ENCODE measurements at places on chromosomes 7 and 10.
A peak's percentile ranks its signal among the peaks of the same experiment; 100 is the strongest.

DNA sequence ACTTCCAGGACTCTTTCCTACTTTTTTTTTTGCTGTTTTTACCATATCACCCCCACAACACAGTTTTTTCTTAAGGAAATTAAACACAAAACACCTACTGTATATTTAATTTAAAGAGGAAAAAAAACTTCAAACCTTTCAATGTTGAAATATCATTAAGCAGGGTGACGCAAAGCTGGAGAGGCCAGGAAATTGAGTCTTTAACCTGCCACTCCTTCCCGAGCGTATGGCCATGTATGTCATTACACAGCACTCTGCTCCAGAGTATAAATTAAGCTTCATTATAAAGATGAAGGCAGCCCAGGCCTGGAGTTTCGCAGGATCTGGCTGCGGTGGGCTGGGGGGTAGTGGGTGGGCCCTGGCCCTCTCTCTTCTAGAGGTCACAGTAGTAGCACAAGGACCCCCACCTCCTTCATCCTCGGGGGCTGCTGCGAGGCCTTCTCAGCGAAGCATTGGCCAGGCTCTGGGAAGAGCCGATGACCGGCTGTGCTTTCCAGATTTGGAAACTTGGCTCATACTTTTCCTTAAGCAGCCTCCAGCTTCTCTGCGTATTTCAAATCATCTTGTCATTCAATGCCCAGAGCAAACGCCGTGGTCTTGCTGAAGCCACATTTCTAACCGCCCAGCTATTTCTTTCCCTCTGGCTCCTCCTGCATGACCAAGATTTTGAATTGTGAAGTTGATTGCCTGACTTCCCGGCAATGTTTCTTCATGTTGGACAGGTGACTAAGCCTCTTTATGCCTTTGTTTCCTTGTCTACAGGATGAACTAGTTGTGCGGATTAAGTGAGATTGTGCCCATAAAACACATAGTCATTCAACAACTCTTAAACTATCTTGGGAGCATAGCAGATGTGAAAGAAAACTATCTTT is 765.1 kb downstream of the SUGCT start:
- no peak for DNase-seq

GRCh38 chr7:101422356-101423195 is 59.9 kb downstream of the COL26A1 start:
- no peak for DNase-seq

DNA sequence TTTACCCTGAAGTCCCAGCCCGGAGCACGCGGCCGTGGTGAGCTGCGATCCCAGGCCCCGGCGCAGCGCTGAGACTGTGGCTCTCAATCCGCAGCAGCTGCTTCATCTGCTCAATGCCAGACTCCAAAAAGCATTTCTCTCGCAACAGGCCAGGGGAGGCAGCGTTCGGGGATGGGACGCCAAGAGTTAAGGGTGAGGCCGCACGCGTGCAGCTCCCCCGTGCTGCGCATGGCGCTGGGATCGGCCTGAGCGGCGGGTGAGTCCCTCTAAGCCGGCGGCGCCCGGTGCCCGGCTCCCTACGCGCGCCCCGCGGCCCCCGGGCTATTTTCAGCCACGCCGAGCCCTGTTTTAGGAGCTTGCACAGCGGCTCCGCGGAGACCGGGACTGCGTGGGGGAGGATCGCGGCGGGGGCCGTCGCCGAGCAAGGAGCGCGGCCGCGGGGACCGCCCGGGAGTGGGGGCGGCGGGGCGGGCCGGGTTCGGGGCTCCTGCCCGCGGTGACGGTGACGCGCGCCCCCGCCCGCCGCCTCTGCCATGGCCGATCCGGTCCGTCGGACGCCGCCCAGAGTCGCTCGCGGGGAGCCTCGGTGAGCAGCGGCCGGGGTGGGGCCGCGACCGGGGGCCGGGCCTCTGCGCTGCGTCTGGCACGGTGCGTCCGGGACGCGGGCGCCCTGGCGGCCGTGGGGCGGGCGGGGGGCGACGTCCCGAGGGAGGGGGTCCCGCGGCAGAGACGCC is 29.4 kb upstream of the JAKMIP3 start:
- no peak for DNase-seq

DNA sequence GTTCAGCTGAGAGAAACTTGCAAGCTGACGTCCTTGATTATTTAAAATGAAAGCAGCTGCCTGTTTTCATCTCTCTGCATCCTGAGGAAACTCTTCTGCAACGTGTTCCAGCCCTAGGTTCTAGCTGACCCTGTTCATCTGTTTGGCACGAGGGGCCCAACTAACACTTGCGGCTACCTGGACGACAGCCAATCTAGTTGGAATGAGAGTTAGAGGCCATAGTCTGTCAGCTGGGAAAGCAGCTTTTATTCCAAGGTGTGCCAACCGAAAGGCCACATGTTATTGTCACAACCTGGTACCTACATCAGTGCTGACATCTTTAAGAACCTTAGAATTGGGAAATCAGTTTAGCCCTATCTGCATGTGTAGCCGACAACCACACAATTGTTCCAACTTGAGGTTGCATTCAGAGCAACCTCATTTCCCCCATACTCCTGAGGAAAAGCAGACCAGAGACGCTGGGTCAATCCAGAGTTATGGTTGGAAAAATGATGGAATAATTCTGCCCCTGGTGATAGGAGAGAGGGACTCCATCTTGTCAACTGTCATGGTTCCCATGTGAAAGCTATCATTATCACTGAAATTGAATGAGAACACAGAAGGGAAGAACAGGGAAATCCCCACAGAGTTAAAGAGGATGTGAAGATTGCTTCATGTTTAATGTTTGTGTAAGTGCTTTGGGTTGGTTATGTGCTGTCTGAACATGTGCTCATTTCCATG is 121.6 kb downstream of the EGFR start:
- DNase-seq: peak; percentile 48

DNA sequence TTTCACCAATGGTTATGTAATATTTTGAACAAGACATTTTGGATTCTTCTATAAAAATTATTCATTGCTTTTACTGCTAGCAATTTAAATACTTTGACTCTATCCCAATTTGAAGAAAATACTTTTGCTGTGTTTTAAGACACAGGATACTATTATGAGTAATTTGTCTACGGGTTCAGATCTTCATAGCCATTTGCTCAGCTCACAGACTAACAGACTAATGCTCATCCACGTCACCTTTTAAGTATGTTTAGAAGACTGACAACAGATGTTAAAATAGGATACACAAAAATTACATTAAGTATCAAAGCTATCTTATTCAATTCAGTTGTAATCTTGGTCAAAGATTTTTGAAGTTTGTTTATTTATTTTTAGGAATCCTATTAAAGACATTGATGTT is 251.3 kb upstream of the CHRM2 start:
- DNase-seq: no peak

DNA sequence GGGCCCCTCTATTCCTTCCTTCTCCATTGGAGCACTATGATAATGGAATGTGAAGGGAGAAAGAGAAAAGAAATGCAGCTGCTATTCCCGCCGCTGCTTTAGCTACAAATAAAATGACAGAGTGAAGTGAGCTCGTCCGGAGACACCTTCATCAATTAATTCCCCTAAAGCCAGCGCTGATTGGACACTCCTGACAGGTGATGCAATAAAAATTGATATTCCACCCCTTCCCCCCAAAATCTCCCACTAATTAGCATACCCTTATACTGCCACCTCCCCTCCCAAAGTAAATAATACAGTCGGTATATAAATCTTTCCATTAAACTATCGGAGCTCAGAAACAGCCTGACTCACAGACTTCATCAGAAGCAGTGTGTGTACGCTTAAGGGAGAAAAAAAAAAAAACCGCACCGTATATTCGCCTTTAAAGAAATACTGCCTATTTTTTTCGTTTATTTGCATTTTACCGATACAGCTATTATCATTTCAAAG is 7.3 kb downstream of the SKIDA1 start:
- peak; percentile 83 for DNase-seq

- DNase-seq: no peak
These were observed 422.2 kb upstream of the MTPN start for GRCh38 chr7:136399385-136399784.

GRCh38 chr7:17184805-17185689 is 113.4 kb upstream of the AHR start:
- DNase-seq: peak; percentile 12

- no peak for DNase-seq
These were observed 1.3 kb downstream of the OR2A5 start for GRCh38 chr7:144050093-144050492.

- DNase-seq: peak; percentile 62
These were observed 12.8 kb downstream of the DNMBP start for GRCh38 chr10:99996671-99997648.

GRCh38 chr7:23544913-23545354 is 13.2 kb upstream of the TRA2A start:
- peak; percentile 35 for DNase-seq

- DNase-seq: no peak
These were observed at the start of gene TMEM176A for GRCh38 chr7:150800581-150801241. Gene TMEM176A (plus strand): TSS chr7:150800769. CDS start chr7:150801551, 782 bp downstream.

DNA sequence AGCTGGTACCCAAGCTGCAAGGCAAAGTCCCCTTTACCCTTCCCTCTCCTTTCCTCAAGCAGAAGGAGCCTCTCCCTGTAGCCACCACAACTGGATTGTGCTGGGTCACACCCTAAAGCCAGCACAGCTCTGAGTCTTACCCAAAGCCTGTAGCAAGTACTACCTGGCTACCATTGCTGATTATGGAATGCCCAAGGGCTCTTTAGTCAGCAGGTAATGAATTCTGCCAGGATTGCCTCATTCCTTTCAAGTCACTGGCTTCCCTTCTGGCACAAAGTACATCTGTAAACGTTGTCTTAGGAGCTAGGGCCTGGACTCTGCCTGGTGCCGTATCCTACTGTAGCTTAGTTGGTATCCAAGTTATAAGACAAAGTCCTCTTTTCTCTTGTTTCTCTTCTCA is 52.0 kb downstream of the FAS start:
- no peak for DNase-seq

DNA sequence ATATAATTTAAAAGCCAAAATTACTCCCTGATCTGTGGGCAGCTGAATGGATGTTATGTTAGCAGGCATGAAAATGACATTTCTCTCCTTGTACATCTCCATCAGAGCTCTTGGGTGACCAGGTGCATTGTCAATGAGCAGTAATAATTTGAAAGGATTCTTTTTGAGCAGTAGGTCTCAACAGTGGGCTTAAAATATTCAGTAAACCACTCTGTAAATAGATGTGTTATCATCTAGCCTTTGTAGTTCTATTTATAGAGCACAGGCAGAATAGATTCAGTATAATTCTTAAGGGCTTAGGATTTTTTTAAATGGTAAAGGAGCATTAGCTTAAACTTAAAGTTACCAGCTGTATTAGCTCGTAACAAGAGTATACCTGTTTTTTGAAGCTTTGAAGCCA is 52.0 kb downstream of the MRPL32 start:
- DNase-seq: no peak

DNA sequence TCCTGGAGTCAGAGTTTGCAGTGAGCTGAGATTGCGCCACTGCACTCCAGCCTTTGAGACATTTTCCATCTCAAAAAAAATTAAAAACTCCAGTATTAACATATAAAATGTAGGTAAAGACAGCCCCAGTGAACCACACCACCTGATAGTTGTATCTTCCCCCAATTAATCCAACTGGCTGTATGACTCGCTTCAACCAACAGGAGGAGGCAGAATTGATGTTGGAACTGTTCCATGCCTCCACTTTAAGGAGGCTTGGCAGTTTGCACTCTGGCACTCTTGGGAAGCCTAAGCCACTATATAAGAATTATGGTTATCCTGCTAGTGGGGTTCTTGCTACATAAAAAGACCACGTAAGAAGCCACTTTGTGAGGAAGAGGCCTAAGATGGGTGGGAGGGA is 72.7 kb downstream of the STK17A start:
- no peak for DNase-seq

DNA sequence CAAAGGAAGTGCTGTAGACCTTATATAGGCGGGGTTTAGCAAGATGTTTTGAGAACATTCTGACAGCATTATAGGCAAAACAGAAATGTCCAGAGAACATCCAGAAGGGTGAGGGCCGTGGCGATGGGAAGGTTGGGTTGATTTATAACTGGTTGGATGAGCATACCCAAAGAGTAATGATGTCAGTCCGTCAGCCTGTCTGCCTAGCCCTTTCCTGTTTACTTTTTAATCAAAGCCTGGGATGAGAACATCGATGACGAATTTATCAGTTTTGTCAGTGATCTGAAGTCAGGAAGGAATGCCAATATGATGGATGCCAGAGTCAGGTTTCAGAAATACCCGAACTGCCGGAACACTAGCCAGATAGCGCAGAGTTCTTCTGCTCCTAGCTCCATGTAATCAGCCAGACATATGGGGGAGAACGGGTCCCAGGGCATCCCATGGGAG is 33.8 kb upstream of the TRIM8 start:
- DNase-seq: no peak

DNA sequence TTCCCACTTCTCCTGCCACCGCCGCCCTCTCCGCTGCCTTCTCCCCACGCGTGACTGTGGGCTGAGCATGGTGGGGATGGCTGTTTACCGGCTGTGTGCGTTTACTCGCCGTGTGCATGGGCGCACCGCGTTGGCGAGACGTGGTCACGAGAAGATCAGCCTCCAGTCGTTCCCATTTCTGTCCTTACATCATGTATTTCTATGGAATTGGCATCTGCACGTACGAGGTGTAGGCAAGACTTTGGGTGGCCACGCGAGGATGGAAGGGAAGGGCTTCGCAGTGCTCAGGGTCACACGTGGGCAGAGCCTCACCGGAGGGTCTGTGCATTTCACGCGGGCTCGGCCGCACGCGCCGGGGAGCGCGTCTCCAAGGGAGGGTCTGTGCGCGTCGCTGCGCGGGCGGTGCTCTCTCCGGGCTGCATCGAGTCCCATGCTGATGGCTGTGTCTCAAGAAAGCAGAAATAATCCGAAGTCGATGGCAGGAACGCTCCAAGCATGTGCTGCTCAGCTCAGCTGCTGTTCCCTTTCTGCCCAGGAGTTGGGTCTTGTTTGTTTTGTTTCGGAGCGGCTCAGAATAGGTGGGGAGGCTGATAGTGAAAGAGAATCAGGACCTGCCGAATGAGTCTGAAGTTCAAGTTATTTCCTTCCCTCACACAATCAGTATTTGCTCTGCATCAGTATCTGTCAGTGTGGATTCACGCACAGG is 973 bp downstream of the CAMK1D start:
- DNase-seq: peak; percentile 49

DNA sequence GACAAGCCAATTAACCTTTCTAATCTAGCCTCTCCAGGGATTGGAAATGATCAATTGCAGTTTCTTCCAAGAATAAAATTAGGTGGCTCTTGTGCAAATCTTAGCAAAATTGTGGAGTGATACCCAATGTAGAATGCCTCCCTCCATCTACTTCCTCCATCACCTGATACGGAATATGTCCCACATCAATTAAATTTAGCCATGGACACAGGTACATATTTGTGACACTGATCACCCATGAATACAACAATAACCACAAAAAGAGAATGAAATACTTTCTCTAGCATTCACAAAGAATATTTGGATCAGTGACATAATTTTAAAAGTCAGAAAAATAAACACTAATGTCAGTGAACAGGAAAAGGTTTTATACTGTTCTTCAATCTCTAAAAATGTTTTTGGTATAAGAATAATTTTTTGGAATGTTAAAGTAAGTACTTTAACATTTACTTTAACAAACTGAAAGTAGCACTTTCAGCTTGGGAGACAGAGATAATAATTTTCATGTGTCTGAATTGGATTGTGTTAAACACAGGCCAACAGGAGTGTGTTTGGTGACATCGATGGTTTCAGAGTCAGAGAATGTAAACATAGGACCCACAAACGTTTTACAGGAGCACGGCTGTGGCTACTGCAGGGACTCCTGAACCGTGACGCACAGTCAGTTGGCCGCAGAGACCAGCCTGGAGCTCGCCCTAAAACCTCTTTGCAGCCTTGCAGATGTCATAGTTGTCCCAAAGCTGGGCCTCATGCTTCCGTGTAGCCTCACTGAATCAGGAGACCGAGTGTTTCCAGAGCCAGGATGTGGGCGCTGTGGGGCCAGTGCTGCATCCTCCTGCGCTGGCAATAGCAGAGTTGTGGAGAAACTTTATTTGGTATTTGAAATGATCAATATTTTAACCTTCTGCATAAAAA is 7.2 kb downstream of the RBM20 start:
- DNase-seq: peak; percentile 84
